Aortic smooth muscle cell (primary cell): ENCODE measurements at places on chromosomes 1 and 21. TPM values are rescaled to one million over a fixed set of nuclear protein-coding genes. Genes with fewer than 3 reads are reported as not detected.

NSL1 gene
- 24.0 and 26.1 TPM in 2 replicates for total RNA-seq

OR6K3 gene
- not detected in 2 replicates for total RNA-seq

KIF21B gene
- 0.12 and 0.13 TPM in 2 replicates for total RNA-seq

EXTL1 gene
- total RNA-seq = 0.06 and 0.13 TPM in 2 replicates

DDR2 gene
- total RNA-seq = 178 and 197 TPM in 2 replicates

MASP2 gene
- under 0.01 and 0.06 TPM in 2 replicates for total RNA-seq

S100A3 gene
- 8.1 and 13.3 TPM in 2 replicates for total RNA-seq

C8A gene
- not detected in 2 replicates for total RNA-seq

TMEM82 gene
- total RNA-seq = not detected in 2 replicates

TBX19 gene
- total RNA-seq = 0.53 and 0.75 TPM in 2 replicates

CA6 gene
- total RNA-seq = not detected in 2 replicates

CD244 gene
- not detected in 2 replicates for total RNA-seq

LYPD8 gene
- total RNA-seq = not detected in 2 replicates

CLIC6 gene
- 0.12 and 0.13 TPM in 2 replicates for total RNA-seq

ORC1 gene
- 2.7 and 5.7 TPM in 2 replicates for total RNA-seq

TMEM63A gene
- 20.5 and 23.4 TPM in 2 replicates for total RNA-seq

TNFRSF4 gene
- 0.12 and 0.13 TPM in 2 replicates for total RNA-seq

STUM gene
- not detected in 2 replicates for total RNA-seq

RBBP5 gene
- total RNA-seq = 13.5 and 13.7 TPM in 2 replicates

PEX11B gene
- 31.0 and 31.4 TPM in 2 replicates for total RNA-seq

KPRP gene
- not detected in 2 replicates for total RNA-seq

PDZK1IP1 gene
- total RNA-seq = not detected in 2 replicates

CNTN2 gene
- total RNA-seq = not detected in 2 replicates

FUBP1 gene
- 106 and 115 TPM in 2 replicates for total RNA-seq

HDGF gene
- 188 and 200 TPM in 2 replicates for total RNA-seq

UHMK1 gene
- 64.0 and 74.4 TPM in 2 replicates for total RNA-seq
